CD4-positive, CD25-positive, alpha-beta regulatory T cell (primary cell): ENCODE measurements at places on chromosomes 5 and 9. TPM values are rescaled to one million over a fixed set of nuclear protein-coding genes. Genes with fewer than 3 reads are reported as not detected.

The C9orf153 gene
- total RNA-seq, result 0.32 TPM

The C5orf52 gene
- not detected for total RNA-seq

The CDH9 gene
- total RNA-seq, result not detected

The ZDHHC12 gene
- 25.1 TPM for total RNA-seq

The ZFP37 gene
- 1.8 TPM for total RNA-seq

The LEAP2 gene
- 1.3 TPM for total RNA-seq

The PNPLA7 gene
- total RNA-seq, result 12.4 TPM

The DOK3 gene
- total RNA-seq, result 1.5 TPM

The SCGB3A1 gene
- not detected for total RNA-seq

The DMRT3 gene
- not detected for total RNA-seq

The GPRIN1 gene
- 1.9 TPM for total RNA-seq

The SPATA31C1 gene
- total RNA-seq, result not detected

The PRSS3 gene
- not detected for total RNA-seq
